HT1080 (cell line): ENCODE measurements at places on chromosomes 6 and 20.

- DNase-seq, result no peak
These were observed 54.8 kb downstream of the DSTN start for GRCh38 chr20:17624551-17625245.

DNA sequence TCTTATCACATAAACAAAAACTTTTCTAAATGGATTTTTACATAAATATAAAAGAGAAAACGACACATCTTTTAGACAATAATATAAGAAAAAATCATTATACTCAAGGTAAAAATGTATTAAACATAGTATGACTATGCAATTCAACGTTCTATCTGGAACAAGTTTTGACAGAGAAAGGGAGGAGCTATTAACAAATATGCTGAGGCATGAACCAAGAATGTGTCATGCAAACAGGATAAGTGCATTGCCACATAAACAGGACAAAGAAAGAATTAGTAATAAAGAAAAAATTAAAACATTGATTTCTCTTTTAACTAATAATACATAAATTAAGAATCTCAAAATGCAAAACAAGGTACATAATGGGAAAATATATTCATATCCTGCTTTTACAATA, 1353.4 kb upstream of the GJE1 start:
- DNase-seq, result no peak

DNA sequence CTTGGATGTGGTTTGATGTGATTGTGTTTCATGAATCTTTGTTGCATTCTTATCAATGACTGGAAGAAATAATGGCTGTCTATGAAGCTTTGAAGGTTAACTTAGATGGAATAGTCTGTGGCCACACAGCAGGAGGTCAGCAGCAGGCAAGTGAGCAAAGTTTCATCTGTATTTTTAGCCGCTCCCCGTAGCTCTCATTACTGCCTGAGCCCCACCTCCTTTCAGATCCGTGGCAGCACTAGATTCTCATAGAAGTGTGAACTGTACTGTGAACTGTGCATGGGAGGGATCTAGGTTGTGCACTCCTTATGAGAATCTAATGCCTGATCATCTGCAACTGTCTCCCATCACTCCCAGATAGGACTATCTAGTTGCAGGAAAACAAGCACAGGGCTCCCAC, 660.2 kb downstream of the EPHA7 start:
- DNase-seq, result no peak

GRCh38 chr20:49569411-49570115, 1.6 kb upstream of the PTGIS start:
- no peak for DNase-seq

DNA sequence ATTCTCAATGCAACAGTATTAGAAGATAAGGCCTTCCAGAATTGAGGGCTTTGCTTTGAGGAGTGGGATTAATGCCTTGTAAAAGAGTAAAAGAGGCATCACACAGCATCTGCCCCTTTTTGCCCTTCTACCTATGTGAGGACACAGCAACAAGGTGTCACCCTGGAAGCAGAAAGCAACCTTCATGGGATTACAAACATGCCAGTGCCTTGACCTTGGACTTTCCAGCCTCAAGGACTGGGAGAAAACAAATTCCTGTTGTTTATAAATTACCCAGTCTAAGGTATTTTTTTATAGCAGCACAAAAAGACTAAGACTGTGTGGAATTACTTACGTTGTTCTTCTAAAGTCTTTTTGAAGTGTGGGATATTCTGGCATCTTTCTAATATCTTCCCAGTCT, 150.0 kb upstream of the SLC22A16 start:
- no peak for DNase-seq

DNA sequence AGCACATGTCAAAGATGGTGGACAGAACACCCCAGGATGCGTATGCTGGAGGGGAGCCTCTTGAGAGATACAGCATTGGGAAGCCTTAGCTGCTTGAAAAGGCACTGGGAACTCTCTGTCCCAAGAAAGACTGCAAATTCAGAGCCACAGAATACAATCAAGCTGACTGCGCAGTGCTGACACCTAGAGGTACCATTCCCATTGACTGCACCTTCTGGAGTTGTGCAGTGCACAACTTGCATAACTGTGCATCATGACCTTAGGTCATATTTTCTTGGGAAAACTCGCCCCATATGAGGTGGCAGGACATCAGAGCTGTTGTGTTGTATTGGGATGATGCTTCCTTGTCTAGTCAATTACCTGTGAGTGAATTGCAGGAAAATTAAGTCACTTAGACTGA, 646.5 kb upstream of the NOX3 start:
- peak; percentile 13 for DNase-seq

DNA sequence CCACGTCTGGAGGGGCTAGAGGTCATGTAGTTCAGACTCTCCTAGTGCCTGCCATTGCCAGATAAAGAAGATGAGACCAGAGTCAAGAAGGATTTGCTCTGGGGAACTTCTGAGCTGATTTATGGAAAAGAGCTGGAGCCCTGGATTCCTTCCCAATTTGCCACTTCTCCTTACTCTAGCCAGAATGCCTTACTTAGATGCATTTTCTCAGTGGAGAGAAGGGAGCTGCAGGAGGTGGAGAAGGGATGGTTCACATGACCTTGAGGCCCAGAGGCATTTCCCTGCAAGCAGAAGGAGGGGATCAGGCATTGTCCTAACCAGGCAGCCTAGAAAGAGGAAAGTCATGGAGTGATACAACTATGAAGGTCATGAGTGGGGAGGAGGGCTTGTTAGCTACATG, 122.2 kb downstream of the UNC5CL start:
- DNase-seq, result no peak

GRCh38 chr20:53331151-53331973, 262.3 kb downstream of the ZNF217 start:
- peak; percentile 81 for DNase-seq

- no peak for DNase-seq
These were observed 18.0 kb upstream of the CLDN20 start for GRCh38 chr6:155245831-155246230.

GRCh38 chr6:117919775-117920729, 13.0 kb downstream of the SLC35F1 start:
- no peak for DNase-seq

DNA sequence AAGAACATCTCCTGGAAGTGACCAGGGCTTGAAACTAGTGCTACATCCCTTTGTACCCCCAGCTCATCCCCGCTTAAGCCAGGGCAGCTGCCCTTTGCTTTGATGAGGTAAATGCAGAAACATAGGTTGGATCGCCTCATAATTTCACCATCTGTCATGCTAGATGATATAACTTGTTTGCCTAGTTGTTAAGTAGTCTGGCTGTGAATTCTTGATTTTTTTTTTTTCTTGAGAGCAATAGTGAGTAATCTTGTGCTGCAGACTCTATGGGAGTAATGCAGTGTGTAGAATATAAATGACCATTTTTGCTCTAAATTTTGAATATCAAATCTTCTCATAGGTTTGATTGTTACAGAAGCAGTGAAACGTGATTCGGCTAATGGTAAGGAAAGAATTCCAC, 4.1 kb downstream of the TRDN start:
- no peak for DNase-seq

DNA sequence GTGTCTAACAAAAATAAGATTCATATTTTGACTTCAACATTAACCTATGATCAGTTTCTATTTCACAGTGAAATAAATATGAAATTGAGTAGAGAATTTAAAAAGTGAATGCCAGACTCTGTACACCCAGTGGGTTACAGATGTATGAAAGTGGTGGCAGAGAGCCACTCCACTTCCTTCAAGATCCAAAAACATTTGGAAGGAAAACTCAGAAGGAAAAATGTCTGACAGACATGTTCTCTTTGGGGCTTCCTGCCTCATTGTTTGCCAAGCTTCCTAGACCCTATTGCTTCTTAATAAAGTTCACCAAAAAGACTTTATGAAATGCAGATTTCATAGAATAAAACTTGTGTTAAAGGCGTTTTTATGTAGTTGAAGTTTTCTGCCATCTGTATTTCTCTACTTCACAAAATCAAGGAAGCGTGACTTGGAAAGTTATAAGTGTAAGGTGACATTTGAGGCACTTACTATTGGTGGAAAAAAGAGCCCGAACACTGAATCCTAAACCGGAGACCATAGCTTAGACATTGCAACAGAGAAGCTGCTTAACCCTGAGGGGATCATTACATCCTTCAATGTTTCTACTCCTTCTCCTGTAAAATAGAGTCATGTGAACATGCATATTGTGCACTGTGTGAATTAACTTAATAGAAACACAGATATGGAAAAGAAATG, 12.8 kb downstream of the HMGCLL1 start:
- DNase-seq, result no peak

DNA sequence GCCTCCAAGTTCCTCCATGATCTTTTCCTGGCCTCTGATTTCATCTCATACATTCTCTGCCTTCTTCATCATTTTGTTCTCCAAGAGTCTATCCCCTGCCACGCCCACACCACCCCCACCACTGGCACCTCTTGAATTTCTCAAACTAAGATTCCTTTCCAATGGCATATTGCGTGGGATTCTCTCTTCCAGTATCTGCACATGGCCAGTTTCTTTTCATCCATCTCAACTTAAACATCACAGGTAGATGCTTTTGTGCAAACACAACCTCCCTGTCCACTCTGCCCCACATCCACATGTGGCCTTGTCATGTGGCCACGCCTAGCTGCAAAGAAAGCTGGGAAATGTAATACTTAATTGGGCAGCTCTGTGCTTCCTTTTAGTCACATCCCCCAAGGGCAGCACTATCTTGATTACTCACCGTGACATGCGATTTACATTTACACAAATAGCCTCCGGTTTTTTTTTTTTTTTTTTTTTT, 33.4 kb upstream of the ZMYND8 start:
- DNase-seq, result peak; percentile 78

DNA sequence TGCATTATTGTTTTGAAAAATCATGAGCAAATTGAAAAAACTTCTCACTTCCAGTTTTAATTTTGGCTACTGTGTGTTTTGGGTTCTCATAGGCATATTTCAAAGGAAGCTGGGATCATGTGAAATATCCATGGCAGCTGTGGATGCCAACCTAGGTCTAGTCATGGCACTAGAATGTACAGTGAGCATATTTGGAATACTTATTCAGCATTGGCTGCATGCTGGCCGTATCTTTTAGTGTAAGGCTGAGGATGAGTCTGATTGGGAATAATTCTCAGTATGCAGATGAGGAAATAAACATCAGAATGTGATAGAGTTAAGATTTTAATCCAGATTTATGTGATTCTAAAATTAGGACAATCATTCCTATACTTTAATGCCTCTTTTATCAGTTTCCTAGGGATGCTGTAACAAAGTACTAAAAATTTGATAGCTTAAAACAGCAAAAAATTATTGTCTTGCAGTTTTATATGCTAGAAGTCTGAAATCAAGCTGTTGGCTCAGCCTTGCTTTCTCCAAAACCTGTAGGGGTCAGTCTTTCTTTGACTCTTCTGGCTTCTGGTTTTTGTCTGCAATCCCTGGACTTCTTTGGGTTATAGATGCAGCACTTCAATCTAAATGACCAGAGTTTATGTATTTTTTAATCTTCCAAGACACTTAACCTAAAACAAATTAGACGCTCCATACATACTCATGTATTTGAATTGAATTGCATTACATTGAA, 37.7 kb upstream of the DEFB112 start:
- DNase-seq, result peak; percentile 79

- DNase-seq, result no peak
These were observed 134.0 kb upstream of the ARMC2 start for GRCh38 chr6:108714101-108714765.

- DNase-seq, result no peak
These were observed 10.2 kb downstream of the BMP7 start for GRCh38 chr20:57256205-57256604.

- DNase-seq, result no peak
These were observed 29.7 kb downstream of the PREX1 start for GRCh38 chr20:48797850-48798747.

- no peak for DNase-seq
These were observed 220.0 kb upstream of the FOXQ1 start for GRCh38 chr6:1091900-1092299.

DNA sequence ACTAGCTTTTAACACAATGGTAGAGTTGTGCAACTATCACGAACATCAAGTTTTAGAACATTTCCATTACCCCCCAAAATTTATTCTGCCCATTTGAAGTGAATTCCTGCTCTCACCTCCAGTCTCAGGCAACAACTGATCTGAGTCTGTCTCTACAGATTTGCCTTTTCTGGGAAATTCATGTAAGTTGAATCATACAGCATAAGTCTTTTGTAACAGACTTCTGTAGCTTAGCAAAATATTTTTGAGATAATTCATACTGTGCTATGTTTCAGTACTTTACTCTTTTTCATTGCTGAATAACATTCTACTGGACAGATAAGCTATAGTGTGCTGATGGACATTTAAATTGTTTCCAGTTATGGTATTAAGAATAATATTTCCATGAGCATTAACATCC, 447.3 kb upstream of the GJE1 start:
- no peak for DNase-seq

- DNase-seq, result peak; percentile 35
These were observed 18.0 kb downstream of the TUBB2A start for GRCh38 chr6:3139090-3139903.

- no peak for DNase-seq
These were observed 150.5 kb downstream of the IPCEF1 start for GRCh38 chr6:154206141-154206540.

GRCh38 chr6:136812174-136812573, 10.2 kb upstream of the PEX7 start:
- DNase-seq, result peak; percentile 19

DNA sequence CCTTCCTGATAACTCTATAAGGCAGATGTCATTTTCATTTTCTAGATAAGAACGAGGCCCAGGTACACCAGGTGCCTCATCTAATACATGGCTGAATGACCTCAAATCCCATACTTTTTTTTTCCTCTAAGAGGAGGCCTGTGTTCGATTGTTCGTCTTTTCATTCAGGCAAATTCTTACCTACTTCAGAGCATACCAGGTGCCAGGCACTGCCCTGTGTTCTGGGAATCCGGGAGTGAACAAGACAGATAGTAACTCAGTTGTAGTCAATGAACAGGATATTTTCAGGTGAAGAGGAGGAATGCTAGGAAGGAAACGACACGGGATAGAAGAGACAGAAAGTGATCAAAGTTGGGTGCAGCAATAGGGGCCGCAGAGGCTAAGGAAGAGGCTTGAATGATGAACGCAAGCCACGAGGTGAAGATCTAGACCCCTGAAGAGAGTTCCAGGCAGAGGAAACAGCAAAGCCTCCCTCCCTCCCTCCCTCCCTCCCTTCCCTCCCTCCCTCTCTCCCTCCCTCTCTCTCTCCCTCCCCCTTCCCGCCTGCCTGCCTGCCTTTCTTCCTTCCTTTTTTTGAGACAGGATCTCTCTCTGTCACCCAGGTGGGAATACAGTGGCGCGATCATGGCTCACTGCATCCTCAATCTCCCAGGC, 150.1 kb upstream of the ZNF217 start:
- no peak for DNase-seq

- DNase-seq, result no peak
These were observed 160.7 kb upstream of the PDE10A start for GRCh38 chr6:165823609-165824326.
